ENCODE measurements at places on chromosomes 16 and 17.
A peak's percentile ranks its signal among the peaks of the same experiment; 100 is the strongest.

DNA sequence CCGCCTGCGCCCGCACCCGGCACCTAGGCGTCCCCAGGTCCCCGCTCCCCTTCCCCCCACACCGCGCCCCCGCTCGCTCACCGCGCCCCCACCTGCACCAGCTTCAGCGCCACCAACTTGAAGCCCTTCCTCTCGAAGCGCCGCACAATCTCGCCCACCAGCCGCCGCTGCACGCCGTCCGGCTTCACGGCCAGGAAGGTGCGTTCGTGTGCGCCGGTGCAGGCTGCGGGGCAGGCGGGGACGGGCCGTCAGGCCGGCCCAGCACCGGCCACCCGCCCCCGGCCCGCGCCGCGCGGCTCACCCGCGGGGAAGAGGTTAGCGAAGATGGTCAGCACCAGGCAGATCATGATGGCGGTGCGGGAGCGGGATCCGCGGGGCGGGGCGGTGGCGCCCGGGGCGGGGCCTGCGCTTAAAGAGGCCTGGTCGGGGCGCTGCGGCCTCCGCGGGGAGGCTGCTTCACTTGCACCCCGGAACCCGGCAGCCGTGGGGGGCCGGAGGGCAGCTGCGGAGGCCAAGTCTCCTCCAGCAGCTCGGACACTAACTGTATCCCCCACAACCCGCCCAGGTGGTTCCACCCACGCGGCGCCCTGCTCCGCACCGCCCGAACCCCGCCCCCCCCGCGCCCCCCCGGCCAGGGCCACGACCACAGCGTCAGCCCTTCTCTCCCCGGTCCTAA, at the start of gene NME3:
NME3 (minus strand) TSS at position 356 of the 676 bp plus-strand sequence; CDS start at position 347, 9 bp downstream.
- DNase-seq, result peak; percentile 61

DNA sequence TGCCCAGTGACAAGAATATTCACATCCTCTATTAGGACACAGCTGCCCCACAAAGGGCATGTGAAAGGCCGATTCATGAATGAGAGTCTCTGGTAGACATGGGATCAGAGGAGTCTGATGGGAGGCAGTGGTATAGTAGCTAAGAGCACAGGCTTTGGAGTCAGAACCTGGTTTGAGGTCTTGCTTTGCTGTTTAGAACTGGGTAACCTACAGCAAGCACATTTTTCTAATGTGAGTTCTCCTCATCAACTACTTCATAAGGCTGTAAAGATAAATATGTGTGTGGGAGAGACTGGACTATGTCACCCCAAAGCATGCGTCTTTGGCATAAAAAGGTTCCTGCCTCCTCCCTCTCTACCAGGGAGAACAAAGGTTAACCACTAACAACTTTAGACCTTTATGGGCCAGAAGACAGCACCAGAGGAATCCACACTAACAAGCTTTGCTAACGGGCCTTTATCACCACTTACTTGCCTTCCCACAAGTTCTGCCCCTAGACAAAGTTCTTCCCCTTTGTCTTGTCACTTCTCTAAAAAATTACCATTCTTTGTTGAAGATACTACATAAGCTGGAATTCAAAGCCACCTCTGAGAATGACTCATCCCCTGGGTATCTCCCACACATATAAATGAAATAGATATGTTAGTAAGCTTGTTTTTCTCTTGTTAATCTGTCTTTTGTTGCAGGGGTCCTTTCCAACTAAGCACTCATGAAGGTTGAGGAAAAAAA, 21.1 kb downstream of the CDR2 start:
- peak; percentile 75 for DNase-seq

GRCh38 chr16:89599451-89599858, 14.0 kb upstream of the DPEP1 start:
- no peak for DNase-seq

DNA sequence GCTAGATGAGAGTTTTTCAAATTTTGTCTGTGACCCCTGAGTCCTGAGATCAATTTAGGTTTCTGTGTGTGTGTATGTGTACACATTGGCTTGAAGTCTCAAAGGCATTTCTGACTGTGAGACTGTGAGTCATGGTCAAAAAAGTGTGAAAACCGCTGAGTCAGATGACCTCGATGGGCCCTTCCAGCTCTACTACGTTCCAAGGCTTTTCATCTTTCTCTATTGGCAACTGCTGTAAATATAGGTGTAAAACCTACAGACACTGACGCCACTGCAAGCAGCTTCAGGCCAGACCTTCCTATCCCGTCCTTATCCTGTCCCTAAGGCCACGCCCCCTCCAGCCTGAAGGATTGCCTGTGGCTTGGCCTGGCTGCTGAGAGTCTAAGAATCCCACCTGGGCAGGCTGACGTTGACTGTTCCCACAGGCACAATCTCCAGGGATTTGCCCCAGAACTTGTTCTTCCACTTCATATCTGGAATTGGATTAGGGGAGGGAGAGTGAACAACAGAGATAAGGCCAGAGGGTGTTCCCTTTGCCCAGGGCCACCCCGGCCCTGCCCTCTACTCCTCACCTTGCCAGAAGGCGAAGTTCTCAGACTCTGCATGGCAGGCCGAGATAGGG, 11.3 kb downstream of the OSBPL7 start:
- no peak for DNase-seq

GRCh38 chr17:4858068-4858881, 25.1 kb downstream of the MINK1 start:
- DNase-seq, result no peak

DNA sequence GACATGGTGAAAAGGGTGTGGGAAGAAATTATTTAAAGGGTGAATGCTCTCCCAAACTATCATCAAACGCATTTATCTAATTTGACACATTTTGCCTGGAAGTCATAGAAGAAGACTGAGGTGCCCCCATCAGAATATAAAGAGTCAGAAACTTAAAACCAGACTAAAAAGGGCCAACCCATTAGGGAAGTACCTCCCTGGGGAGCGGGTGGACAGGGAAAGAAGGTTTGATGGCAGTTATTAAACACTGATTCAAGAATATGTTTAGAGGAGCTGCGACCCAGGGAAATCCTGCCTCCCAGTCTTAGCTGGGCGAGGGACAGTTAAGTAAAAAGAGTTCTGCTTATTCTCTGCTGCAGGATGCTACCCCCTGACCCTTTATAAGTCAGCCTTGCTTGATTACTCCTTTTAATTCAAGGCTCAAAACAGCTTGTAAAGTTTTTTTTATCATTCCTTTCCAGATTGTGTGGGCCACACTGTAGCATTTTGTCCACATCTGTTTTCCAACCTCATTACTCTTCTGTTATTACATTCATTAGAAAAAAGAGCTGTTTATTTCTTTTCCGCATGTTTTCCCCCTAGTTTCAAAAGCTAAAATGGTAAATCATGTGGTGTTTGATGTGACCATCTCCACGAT, 138.5 kb upstream of the TBX2 start:
- no peak for DNase-seq

Data from CD14-positive monocyte (primary cell).